ENCODE measurements at places on chromosomes 3 and 15.

GRCh38 chr3:31522152-31522551 is 10.6 kb upstream of the STT3B start:
- DNase-seq: no peak

- no peak for DNase-seq
These were observed 413.0 kb upstream of the DPH6 start for GRCh38 chr15:35958975-35959374.

DNA sequence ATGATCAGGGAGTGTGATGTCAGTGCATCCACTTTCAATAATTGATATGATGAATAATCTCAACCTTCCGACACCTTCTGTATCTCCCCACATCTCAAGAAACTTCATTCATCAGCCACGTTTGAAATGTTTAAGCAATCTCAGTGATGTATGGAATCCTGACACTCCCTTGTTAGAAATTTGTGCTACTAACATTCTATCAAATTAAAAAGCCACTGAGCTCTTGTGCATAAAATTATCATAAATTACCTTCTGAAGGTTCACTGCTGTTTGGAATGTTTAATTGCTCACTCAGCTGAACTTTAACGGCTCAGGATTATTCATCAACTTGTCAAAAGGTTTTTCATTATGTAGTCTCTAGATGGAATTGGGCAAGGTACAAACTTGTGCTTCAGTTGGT is 108.4 kb upstream of the DPH6 start:
- no peak for DNase-seq

DNA sequence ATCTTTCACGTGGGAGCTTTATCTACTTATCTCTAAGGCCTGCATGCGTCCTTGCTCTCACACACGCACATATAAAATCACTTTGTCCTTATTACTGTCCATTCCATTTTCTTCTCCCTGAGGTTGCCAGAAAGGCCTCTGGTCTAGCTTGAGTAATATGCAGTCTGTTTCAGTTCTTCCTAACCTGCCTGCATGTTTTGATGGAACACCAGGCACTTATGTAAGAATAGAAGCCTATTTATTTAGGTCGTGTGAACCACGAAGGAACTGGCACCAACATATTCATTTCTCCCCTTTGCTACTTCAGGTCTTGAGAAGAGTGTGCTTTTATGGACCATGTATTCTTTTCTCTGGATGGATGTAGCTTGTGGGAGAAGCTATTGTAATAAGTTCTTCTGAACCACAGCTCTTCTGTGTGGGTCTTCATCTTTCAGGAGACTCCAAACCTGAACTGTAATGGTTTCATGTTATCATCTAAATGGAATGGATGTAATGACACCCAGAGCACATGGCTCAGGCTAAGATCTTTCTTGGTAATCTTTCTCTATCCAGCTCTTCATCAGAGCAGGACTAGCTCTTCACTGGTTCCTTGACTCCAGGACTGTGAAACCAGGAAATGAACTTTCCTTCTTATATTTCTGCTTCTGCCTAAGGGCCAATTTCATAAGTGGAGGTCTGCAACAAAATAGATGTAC is 53.8 kb downstream of the UBE2E2 start:
- no peak for DNase-seq

- no peak for DNase-seq
These were observed 98.3 kb upstream of the SPATA12 start for GRCh38 chr3:56962206-56962605.

DNA sequence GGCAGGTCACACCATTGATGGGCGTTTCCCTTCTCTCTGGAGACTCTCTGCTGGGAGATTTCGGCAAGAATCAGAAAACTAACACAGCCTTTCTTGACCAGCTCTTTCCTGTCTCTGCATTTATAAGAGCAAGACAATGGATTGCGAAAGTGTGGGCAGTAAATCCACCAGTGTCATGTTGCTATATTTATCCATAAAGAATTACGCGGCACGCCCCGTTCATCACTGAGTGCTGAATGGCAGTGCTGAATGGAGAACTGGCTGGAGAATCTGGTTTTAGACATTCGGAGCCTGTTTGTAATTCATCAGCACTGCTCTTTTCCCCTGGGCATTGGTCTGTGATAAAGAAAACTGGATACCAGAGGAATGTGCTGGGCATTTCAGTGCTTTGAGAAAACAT is 2.0 kb upstream of the CEMIP start:
- DNase-seq: peak; percentile 58

GRCh38 chr15:89362203-89363101 is 27.8 kb upstream of the POLG start:
- DNase-seq: no peak

DNA sequence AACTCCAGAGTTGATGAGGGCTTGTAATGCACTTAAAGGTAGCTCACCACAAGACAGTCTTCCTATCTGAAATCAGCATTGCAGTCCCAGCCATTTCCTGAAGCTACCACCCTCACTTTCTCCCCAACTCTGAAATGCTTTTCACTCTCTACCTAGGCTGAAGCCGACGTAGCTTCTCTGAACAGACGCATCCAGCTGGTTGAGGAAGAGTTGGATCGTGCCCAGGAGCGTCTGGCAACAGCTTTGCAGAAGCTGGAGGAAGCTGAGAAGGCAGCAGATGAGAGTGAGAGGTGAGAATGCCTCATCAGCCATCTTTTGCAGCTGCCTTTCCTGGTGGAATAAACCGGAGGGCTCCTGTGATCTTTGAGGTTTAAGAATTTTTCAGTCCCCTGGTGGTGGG is 14.3 kb downstream of the TPM1 start:
- DNase-seq: peak; percentile 45

DNA sequence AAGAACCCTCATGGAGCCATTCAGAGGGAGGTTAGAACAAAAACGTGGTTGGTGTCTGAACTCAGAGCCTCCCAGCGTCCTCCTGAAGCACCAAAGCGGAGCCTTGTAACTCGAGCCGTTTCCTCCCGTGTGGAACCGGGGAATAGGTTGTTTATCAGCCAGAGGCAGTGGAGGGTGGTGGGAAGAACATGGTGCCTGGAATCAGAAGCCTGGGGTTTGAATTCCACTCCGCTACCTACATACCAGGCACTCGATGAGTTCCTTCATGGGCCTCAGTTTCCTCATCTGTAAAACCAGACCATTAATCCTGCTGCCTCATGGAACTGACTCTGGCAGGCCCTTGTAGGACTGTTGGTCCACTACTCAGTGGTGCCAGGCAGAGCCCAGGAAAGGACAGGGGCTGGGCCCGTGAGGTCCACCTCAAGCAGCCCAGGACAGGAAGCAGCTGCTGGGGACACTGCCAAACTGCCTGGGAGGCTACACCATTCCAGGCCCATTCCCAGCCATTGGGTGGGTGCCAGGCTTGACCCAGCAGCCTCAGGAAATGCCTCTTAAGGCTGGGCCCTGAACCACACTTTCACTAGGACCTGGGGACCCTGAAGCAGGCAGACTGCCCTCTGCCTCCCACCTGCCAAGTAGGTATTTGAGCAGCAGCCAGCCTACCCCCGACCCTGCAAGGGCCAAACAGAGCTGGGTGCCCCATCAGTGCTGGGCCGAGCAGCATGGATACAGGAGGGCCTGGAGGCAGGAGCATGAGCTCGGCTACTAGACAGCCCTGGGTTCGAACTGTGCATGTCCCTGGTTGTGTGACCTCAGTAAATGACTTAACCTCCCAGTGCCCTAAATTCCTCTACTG is 33.4 kb downstream of the PRKCD start:
- DNase-seq: peak; percentile 70

DNA sequence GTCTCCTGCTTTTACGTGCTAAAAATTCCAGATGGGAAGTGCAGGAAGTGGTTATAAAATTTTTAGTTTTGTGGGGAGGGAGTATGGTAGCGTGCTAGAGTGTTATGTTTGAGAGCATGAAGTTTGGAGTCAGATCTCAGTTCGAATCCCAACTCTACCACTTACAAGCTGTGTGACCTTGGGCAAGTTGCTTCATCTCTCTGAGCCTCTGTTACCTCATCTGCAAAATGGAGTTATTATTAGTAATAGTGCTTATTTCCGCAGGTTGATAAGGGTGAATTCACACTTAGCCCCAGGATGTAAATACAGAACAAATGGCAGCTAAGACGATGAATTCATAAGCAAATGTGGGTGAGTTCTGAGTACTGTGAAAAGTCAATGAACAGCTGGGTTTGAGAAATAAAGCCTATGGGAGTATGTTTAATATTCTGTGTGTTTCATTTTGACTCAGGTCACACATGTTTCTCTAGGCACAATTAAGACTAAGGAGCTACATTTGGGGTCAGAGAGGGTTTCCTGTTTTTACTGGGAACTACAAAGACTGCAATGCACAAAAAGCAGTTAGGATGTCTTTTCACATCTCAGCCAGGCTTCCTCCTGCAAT is 73.1 kb upstream of the FEZF2 start:
- no peak for DNase-seq

DNA sequence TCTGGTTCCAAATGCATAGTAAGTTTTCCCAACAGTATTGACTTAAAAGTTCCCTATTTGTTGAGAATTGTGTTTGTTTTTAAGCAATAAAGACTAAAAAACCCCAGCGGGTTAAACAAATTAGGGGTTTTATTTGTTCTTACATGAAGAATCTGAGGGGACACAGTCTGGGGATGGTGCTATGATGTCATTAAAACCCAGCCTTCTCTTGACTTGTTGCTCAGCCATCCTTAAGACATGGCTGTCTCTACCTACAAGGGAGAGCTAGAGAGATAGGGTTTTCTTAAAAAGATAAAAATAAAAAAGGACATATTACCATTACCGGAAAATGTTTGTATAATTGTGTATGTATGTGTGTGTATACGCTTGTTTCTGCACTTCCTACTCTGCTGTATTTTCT is 11.7 kb upstream of the ARL14 start:
- DNase-seq: no peak

DNA sequence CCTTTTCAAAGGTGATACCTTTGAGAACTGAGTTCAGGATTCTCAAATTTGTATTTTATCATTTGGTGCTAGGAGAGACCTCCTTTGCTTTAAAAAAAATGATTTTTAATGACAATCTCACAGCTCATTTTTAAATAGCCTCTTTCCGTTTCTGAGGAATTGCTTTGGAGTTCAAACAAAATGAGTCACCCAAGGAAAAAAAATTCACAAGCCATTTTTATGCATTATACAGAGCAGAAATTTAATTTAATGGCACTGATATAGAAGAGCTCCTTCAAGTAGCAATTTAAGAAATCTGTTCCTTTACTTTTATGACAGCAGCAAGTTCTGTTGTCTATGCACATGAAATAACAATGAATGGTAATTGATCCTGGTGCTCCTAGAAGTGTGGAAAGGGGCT is 337.9 kb upstream of the KCNMB2 start:
- DNase-seq: no peak

- DNase-seq: peak; percentile 76
These were observed 721 bp downstream of the ADAMTS7 start for GRCh38 chr15:78810362-78811123.

GRCh38 chr15:62063825-62064635 is 2.7 kb upstream of the C2CD4A start:
- DNase-seq: no peak

DNA sequence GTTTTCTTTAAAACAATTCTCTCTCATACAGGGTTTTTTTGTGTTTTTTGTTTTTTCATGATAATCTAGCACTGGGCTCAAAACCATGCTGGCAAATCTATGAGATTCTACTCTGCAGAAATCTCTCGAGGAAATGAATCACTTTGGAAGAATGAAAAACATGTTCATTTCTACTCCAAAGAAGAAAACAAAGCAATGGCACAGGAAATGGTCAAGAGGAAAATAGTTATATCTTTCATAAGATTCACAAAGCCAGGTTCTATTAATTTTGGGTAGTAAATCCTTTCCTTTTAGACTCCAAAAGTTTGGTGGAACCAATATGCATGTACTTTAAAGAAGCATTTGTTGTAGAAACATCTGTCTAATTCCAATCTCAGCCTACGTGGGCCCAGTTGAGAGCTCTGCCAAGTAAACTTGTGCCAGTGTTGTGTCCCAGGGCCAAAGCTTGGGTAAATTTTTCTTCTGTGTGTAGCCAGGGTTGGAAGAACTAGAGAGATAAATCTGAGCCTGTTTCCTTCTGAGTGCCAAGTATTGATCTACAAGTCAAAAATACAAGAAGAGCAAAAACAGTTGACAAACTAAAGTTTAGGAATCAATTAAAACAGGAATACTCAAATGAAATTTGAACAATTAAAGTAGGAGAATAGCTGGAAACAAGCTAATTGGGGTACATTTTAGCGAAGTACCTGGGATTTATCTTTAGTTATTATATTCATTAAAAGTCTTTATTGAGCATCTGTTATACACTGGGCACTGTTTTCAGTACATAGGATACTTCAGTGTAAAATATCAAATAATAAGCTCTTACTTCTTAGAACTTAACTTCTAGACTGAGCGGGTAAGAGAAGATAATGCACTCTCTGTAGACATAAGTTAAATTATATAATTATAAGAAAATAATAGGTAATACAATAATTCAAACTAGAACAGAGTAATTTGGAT is 657.5 kb upstream of the NECTIN3 start:
- no peak for DNase-seq

DNA sequence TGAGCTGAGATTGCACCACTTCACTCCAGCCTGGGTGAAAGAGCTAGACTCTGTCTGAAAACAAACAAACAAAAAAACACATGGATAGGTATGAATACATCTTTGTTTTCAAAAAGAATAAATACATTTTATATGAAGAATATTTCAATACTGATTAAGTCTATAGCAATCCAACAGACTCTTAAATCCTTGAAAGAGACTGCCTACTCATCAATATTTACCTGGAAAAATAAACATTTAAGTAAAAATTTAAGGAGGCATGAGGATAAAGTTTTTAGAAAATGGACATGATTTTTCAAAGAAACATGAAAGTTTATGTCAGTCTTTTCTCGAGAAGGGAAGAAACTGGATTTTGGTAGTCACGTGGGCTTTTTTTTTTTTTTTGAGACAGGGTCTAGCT is 5.4 kb downstream of the NKIRAS1 start:
- no peak for DNase-seq

Measured in left cardiac atrium (tissue), 4 donors.